ENCODE measurements at places on chromosomes 7 and 10.

- DNase-seq: no peak
These were observed 123.9 kb downstream of the TNS3 start for GRCh38 chr7:47458057-47458456.

- no peak for DNase-seq
These were observed 78.9 kb downstream of the CHRM2 start for GRCh38 chr7:136947347-136947746.

DNA sequence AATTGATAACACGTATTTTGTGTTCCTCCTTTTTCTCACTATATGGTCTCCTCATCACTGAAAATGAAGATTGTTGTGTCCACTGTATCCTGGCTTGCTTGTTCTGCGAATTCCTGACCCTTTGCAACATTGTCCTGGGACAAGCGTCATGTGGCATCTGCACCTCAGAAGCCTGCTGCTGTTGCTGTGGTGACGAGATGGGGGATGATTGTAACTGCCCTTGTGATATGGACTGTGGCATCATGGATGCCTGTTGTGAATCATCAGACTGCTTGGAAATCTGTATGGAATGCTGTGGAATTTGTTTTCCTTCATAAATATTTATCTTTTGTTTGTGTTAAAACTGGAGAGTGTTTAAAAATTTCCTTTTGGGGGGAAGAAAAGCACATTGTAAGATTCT is 93.7 kb downstream of the MDFIC start:
- no peak for DNase-seq

- DNase-seq: no peak
These were observed 65.3 kb upstream of the ZMIZ1 start for GRCh38 chr10:79003183-79004100.

DNA sequence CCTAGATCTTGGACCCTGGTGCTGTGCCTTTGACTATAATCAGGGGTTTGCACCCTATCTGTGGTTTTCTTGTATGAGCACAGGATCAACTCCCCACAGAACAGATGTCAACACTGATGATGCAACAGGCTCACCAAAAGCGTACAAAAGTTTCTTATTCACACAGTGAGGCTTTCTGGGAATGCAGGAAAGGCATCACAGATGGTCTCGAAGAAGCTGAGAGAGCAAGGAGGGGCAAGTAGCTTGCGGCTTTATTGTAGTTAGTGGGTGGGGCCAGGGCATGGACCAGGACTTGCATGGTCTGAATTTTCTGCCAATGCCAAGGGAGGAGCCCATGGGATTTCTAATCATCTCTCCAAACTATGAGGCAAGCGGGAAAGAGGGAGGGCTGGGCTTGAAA is 46.2 kb downstream of the SEC61G start:
- no peak for DNase-seq

DNA sequence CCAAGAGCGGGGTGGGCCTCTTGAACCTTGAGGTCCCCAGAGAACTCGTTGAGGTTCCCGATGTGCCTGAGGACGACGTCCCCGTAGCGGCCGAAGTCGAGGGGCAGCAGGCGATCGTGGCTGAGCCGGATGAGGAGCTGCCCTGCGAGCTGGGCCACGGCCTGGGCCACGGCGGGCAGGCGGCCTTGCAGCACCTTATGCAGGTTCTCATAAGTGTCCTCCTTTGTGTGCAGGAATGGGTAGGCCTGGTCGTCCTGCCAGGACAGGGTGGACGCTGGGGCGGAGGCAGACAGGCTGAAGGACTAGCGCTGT is 14.2 kb downstream of the TFR2 start:
- no peak for DNase-seq

DNA sequence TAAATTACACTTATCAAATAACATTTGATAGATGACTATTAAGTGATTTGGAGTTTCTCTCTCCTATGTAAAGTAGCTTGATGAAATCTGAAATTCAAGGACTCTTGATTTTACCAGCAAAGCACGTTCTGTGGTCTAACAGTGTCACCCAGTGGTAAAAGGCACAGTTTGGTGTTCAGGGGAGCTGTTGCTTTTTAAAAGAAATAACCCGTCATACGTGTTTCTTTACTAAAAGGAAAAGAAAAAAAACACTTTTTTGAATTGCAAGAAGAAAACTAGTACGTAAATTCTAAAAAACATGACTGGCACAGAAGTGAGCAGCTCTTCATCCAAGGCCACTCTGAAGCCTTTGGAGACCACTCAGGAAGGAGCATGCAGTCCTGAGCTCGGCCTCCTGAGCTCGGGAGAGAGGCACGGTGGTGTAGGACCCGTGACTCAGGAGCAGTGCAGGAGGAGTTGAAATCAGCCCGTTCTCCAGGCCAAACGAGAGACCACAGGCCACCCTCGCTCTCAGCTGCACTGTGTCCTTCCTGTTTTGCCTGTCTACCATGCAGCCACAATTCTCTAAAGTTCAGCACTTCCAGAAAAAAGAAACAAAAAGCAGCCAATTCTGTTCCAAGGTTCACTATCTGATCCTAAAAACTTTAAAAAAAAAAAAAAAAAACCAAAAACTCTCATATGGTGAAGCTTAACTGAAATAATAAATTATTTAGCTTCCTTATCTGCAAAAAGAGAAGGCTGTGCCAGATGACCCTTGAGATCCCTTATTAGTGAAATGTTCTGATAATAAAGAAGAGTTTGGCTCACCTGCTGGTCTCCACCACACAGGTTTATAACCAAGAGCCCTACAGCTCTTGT is 212.6 kb upstream of the FRMD4A start:
- no peak for DNase-seq

- DNase-seq: no peak
These were observed 10.2 kb downstream of the KBTBD2 start for GRCh38 chr7:32881074-32881982.

- no peak for DNase-seq
These were observed 104.9 kb downstream of the SPDYE5 start for GRCh38 chr7:75596727-75597614.

- no peak for DNase-seq
These were observed 3.1 kb downstream of the FZD1 start for GRCh38 chr7:91267171-91267955.

- no peak for DNase-seq
These were observed 514.9 kb upstream of the DPP6 start for GRCh38 chr7:153537271-153537670.

DNA sequence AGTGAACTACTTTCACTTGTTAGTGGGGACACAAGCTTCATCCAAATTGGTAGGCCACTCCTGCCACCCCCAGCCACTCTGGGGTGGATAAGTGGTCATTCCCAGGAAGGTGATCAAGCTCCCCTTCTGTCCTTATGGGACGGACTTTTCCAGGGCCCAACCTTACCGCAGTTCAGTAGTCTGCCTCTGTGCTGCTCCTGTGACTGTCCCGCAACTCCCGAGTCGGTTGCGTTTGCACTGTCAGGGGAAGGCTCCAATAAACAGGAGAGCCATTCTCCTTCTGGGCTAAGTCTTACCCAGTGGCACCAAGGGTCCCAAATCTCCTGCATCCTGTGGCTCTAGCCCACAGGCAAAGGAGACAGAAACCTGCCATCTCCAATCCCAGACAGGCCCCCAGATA is 7.4 kb upstream of the ZNF33A start:
- no peak for DNase-seq

DNA sequence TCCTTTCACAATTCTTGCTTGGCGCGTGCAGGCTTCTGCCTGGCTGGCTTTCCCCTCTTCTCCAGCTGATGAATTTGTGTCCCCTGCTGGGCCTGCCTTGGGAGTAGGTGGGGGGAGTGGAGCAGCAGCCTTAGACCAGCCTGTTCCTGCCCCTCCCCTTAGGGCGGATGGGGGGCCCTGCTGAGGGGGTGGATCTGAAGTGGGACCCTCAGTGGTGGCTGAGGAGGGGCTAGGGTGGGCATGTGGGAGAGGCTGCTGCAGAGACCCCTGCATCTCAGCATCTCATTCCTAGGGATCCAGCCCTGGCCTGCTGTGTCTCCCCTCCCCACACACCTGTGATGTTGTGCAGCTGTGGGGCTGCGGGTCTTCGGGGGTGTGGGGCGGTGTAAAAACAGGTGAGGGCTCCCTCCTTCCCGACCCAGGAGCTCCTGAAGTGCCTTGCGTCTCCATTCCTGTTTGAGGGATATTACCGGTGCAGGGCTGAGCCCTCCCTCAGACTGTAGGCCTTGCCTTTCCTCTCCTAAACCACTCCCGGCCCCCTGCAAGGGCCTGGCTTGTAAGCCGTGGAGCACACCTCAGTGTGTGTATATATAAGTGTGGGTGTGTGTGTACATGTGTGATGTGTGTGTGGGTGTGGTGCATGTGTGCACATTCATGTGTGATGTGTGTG is 24.7 kb downstream of the ADCYAP1R1 start:
- no peak for DNase-seq

GRCh38 chr7:22485189-22485588 is 14.8 kb downstream of the STEAP1B start:
- DNase-seq: no peak

DNA sequence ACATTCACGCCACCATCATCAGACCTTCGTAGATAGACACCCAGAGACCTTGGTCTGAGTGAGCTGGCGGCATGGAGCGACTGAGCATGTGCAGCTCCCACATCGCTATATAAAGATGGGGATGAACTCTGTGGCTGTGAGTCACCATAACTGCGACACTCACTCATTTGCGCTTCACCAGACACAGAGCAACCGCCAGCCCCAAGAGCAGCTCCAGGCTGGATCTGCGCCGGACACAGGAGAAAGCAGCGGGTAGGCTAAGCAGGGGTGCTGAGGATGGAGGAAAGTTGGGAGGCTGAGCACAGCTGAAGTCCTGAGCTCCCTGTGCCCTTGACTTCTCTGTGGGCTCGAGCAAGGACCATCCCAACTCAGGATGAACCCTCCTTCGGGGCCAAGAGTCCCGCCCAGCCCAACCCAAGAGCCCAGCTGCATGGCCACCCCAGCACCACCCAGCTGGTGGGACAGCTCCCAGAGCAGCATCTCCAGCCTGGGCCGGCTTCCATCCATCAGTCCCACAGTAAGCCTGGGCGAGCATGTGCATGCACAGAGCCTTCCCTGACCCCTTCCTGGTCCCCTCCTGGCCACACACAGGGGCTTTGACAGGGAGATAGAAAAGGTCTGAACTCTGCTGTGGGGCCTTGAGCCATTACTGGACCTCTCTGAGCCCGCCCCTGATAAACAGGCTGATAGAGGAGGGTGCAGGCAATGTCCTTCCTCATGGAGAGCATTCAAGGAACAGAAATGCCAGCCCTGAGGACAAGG is at the start of gene OPN4:
OPN4 (plus strand) TSS at position 137 of the 762 bp plus-strand sequence; CDS start at position 374, 237 bp downstream.
- DNase-seq: no peak

DNA sequence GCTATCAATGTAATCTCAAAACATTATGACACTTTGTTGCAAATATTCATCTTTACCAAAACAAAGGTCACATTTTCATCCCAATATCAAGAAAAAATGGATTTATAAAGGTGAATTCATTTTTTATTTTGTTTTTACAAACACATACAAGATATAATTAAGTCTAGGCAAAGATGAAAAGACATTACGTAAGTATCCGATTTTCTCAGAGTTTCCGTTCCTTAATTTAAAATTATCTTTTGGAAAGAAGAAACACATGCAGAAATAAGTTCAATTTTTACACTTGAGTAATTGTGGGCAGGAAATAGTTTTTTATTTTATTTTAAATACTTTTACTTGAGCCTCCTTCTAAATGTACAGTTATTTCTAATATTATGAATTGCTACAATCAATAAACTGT is 24.6 kb downstream of the RTKN2 start:
- no peak for DNase-seq

DNA sequence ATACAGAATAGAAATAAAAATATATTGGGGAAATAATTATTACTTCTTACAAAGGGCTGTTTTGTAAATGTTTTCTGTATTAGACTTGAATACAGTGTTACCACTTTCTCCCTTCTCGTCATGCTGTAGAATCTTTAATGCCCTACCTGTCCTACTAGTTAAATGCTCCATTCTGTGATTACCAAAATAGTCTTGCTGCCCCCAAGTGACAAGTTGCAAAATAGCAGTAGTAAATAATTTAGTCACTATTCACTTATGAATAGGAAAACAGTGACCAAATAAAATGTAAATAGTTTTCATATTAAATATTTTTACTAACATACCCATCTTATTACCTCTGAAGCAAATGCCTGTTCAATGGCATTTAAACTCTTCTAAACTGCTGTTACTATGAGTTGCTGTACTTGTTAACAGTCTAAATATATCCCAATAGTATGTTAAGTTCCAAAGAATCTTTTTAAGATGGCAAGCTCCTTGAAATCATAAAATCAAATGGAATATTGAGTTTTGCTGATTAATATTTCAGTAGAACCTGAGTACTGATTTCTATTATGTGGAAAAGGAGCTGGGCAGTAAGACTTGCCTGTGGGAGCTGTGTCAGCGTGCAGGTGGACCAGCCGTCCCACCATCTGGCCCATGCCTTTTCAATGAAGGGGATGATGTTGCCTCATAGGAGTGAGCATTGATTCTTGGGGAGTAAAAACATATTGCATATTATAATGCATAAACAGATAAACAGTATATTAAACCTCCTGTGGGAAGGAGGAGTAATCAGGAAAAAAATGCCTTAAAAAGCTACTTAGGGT is 18.1 kb upstream of the OIT3 start:
- DNase-seq: no peak

- no peak for DNase-seq
These were observed 50.7 kb downstream of the PDGFA start for GRCh38 chr7:468681-469562.

- no peak for DNase-seq
These were observed 13.1 kb downstream of the ZDHHC16 start for GRCh38 chr10:97459111-97459510.

DNA sequence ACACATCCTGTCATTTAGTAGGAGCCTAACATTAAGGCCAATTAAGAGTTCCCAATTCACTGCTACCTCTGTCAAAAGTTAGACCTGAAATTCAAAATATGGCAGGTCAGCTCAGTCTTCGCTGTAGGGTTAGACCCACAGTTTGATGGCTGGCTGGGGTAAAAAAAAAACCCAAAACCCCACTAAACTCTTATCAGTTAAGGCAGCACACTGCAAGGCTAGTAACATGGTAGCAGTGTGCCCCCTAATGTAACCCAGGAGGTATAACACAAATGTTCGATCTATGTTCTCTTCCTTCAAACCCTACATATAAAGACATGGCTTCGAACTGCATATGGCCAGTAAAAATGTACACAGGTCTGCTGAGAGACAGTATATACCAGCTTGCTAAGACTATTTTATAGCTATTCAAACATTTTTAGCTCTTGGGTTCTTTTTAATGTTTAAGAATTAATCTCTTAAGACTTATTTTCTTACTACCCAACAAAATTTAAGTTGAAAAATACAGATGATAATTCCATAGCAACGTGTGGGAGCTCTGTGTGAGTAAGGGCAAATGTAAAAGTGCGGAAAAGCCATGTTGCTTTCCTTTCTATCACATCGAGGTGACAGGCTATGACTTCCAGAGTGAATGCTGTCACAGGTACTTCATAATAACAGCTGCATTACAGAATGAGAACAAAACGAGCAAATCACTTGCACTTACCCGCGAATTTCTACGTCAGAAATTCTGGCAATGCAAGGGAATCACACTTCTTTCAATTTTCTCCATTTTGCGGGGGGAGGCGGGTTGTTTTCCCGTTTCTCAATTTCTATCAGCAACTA is 168.4 kb upstream of the IMMP2L start:
- DNase-seq: no peak

DNA sequence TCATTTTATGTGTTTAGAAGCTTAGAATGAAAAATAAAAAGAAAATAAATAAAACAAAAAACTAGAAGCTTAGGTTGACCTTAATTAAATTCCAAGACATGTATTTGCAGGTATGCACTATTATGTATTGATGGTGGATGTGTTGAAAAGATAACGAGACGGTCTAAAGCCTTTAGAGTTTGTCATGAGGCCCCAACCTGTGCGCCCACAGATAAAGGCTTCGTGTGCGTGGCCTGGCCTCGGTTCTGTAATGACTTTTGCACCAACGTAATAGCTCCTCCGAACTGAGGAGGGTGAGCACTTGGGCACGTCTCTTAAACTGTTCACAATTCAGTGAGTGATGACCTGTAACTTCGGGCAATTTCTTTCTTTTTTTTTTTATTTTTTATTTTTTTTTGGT is 43.7 kb upstream of the NCAPG2 start:
- no peak for DNase-seq

All from stimulated activated CD4-positive, alpha-beta T cell treated with anti-CD3 and anti-CD28 coated beads, TNF-alpha, amount 100 ng/mL, for 1 hour (primary cell).